Vagina (tissue), 2 donors: ENCODE measurements at places on chromosomes 4 and X.

- DNase-seq: no peak
These were observed 388.7 kb downstream of the FAT4 start for GRCh38 chr4:125703443-125703842.

DNA sequence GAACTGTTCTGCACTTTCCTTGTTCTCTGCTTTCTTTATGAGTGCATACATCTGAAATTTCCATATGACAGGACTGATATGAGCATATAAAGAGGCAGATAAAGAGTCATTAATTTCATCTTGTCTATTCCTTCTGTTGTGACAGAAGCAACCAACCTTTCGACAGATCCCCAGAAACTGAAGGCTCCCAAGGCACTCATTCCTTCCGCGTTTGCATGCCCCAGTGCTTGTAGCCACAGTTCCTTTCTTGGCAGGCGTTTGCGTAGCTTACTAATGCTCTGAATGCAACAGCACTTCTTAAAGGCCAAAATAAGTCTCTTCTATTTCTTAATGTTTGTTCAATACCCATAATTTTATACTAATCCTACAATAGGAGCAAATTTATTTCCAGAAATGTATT, 94.0 kb upstream of the TBL1X start:
- no peak for DNase-seq

- DNase-seq: no peak
These were observed 581.1 kb downstream of the SPRY1 start for GRCh38 chr4:123977641-123978081.

DNA sequence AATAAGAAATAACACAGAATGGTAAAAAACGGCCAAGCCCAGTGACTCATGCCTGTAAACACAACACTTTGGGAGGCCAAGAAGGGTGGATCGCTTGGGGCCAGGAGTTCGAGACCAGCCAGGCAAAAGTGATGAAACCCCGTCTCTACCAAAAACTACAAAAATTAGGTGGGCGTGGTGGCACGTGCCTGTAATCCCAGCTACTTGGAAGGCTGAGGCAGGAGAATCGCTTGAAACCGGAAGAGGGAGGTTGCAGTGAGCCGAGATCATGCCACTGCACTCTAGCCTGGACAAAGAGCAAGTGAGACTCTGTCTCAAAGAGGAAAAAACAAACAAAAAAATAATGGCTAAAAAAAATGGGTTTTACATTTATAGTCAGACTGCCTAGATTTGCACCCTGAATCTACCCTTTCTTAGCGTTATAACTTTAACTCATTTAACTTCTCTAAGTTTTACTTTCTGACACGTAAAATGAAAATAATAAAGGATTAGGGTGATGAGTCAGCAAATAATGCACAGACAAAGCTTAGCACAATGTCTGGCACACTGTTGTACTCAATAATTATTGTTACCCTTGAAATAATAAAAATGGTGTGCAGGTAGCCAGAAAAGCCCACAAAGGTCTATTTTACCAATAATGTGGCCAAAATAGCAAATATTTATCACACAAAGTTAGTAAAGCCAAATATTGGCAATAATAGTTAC, 55.0 kb downstream of the ATP11C start:
- no peak for DNase-seq

DNA sequence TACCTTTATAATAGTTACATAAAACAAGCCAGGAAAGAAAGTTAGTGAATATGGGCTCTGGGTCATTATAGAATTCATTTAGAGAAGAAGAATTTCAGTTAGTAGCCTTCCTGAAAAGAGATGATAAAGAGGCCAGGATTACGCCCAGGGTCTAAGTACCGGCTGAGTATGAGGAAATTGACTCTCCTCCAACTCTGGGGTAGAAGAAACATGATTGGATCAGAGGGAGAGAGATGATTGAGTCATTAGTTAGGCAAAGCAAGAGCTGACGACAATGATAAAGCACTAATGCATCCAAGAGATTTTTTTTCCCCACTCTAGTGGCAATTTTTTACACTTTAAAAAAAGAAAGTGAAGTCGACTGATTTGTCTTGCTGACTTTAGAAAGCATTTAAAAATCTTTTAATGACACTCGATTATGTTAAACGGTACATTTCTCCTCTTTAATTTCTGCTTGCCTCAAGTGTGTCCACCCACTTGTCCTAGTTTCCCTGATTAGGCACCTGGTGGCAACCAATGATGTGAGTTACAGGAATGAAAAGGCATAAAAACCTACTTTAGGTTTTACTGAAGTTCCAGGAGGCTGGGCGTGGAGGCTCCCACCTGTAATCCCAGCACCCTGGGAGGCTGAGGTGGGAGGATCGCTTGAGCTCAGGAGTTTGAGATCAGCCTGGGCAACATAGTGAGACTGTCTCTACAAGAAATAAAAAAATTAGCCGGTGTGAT, 37.3 kb upstream of the IGFBP7 start:
- no peak for DNase-seq

DNA sequence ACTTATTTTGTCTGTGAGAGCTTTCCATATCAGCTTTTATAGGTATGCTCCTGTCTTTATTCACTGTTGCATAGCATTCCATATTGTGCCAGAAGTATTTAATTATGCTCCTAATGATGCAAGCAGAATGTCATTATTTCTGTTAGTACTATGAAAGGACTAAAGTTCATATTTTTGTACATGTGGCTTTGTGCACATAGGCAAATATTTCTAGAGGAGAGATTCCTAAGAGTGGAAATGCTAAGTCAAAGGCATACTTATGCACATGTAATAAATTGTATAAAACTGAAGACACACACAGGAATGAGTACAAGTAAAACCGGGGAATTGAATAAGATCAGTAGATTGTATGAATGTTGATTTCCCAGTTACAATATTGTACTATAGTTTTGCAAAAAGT, 1.9 kb upstream of the ASB9 start:
- no peak for DNase-seq

DNA sequence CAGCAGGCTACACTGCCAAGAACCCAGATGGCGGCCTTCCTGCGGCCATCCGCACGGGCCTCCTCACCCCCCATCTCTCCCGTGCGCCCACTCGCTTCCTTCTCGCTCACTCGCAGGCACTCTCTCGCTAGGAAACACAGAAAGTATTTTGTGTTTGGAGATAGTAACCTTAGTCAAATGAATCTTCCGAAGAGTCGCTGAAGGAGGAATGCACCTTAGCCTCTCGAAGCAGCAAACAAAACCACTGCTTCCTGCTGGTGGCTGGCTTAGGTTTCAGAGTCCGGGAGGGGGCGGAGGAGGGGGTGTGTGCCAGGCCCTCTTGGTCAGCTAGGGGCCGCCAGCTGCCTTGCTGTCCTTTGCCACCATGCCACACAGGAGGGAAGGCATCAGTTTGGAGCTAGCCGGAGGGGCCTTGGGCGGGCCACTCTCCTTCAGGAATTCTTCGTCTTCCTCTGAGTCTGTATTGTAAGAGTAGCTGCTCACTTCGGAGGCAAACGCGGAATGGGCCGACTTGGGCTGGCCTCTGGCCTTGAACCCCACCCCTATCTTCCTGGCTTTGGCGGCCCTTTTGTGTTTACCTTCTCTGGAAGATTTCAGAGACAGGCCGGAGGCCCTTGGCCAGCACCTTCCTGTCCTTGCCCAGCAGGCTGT, 73.2 kb upstream of the UCP1 start:
- DNase-seq: no peak

- DNase-seq: no peak
These were observed 2.9 kb upstream of the ATOH1 start for GRCh38 chr4:93825551-93826216.

DNA sequence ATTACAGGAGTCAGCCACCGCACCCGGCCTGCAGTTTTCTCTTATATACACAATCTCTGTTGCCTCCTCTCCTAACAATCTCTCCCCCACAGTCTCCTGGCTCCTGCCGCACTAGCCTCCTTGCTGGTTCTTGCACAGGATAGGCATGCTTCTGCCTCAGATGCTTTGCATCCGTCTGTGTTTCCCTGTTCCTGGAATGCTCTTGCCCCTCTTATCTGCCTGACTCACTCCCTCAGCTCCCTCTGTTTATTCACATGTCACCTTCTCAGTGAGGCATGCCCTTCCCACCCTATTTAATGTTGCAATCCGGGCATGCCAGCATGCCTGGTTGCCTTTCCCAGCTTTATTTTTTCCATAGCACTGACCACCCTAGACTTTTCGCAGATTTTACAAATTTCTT, 161.9 kb downstream of the PHF8 start:
- no peak for DNase-seq

- no peak for DNase-seq
These were observed 40.4 kb downstream of the CPLX1 start for GRCh38 chr4:785332-786073.

GRCh38 chr4:56099378-56099786, 150.6 kb downstream of the CEP135 start:
- DNase-seq: no peak

DNA sequence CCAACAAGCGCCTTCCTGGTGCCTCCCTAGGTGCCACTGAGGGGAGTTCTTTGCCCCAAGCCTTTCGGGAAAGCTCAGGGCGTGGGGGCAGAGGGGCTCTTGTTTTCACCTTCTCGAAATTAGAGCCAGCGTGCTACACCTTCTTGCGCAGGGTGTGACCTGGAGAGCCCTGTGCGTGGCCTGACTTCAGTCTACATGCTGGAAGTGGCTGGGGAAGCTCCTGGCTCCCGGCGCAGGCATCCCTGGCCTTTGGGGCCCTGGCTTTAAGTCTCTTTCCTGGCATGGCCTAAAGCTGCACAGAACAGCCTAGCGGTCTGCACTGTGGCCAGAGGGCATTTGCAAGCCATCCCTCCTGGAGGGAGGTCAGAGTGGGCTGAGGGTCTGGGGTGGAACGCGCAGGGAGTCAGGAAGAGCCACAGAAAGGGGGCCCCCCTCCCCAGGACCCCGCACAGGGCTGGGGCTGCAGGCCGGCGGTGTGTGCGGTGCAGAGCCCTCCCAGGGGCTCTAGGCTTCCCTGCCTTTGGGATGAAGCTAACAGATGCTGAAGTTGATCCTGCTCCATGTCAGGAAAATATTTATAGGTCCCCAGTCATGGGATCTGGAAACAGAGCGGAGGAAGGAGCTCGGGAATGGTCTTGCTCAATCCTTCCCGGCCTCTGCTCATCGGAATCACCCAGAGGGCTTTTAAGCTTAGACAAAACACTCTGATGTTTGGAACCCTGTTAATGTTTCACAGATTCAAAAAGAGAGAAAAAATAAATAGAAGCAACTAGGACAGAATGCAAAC, 781 bp upstream of the SPON2 start:
- DNase-seq: peak; percentile 94

GRCh38 chr4:53476232-53477037, 99.0 kb downstream of the FIP1L1 start:
- DNase-seq: no peak

DNA sequence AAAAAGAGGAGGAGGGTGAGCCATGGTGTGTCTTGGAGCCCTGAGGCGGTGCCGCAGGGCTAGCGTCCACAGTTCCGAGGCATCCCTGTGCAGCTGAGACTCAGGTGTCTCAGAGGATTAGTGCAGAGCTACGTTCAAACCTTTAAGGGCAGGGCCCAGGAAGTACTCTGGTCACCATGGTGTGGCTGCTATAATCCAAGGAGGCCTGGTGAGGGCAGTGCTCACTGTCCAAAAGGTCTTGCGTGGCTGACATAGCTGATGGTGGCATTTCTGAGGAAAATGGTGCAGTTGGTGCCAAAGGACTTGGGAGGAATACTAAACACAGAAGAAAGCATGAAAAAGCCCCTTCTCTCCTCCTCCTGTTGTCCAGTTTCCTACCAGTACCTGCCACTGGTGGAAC, 146.9 kb downstream of the DCHS2 start:
- DNase-seq: no peak

DNA sequence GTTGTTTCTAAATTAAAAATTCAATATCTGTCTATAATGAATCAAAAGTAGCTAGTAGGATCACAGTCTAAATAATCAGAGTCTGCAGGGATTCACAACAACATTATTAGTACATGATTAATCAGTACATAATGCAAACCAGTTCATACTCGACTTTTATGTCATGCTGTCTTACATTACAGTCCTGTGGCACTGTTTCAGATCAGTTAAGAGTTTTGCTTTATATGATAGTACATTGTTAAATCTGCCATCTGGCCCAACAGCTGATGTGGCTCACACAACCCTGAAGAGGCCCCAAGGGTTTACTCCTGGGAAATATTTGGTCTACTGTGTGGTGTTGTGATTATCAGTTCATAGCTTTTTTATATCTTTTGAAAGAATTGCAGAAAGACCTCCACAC, 247.1 kb upstream of the ETNPPL start:
- DNase-seq: no peak

DNA sequence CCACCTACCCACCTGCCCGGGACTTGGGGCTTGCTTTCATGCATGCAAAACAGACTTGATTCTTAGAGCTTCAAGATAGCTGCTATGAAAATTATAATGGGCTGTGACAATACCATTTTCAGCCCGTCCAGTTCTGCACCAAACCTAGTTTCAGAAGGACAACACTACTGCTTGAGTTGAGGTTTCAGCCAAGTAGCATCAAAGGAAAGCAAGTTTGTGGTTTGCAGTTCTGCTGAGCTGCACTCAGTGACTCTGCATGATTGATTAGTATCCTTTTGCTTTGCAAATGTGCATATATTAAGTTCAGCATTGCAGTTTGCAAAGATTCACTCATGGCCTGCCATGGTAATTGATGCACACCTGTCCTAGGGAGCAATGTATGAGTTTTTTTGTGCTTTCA, 442.7 kb downstream of the RPA4 start:
- DNase-seq: no peak

DNA sequence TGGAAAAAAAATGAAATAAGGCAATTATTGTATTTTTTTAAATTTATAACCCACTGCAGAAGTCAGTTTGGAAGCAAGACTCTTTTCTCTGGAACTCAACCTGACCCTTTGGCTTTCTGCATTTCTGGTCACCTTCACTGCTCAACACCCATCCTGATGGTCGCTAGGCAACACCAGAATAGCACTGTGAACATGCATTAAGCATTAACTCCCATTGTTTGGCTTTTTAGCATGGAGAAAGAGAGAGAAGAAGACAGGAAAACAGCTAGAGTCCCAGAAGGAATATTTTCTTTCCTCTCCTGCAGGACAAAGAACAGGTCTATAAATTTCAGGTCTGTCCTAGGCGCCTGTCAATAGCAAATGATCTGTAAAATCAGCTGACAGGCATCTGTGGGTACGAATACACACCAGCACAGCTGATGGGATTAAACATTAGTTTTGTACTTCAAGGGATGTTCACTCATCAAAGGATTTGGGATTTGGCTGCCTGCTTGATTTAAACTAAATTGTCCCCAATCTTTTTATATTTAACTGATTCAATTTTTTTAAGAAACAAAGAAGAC, 137.2 kb upstream of the ETNPPL start:
- no peak for DNase-seq

DNA sequence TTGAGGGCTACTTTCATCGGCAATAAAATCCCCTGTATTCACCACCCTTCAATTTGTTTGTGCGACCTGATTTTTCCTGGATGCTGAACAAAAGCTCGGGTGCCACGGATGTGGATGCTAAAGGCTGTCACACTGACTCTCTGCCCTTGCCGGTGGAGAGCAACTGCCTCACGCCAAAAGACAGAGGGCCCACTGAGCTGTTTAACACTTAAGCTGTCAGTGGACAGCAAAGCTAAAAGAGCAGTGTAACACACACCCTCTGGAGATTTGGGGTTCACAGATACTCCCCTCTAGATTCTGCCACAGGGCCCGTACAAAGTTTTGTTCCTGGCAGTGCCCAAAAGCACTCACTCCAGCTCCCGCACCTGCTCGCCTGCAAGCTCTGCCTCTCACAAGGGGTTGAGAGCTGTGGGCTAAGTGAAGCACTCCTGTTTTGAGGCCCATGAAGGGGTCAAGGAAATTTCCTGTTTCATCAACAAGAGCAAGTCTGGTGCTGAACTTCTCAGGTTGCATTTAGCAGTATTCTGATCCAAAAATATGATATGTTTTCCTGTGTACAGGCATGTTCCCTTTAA, 1571.9 kb downstream of the ADGRL3 start:
- no peak for DNase-seq
